ENCODE measurements at places on chromosomes 5 and 9.

GRCh38 chr9:137836831-137837241 is 40.7 kb upstream of the CACNA1B start:
- DNase-seq, result no peak

GRCh38 chr9:107710546-107710945 is 221.0 kb upstream of the KLF4 start:
- DNase-seq, result no peak

DNA sequence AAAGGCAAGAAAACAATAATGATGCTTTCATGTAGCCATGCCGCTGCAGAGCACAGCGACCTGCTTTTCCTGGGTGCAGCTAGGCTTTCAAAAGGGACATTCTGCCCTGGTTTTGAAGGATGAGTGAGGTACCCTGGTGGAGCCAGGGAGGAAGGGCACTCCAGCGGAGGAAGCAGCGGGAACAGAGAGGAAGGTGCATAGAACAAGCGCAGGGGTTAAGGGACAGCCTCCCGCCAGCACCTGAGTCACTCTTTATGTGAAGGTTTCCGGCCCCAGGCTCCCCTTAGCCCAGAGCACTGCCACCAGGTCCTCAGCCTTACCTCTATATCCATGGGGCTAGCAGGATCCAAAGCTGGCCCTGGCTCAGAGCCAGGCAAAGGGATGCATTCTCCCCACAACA is 221.1 kb downstream of the CDK5RAP2 start:
- no peak for DNase-seq

GRCh38 chr5:10451137-10451824 is 9.6 kb downstream of the ROPN1L start:
- DNase-seq, result peak; percentile 53

DNA sequence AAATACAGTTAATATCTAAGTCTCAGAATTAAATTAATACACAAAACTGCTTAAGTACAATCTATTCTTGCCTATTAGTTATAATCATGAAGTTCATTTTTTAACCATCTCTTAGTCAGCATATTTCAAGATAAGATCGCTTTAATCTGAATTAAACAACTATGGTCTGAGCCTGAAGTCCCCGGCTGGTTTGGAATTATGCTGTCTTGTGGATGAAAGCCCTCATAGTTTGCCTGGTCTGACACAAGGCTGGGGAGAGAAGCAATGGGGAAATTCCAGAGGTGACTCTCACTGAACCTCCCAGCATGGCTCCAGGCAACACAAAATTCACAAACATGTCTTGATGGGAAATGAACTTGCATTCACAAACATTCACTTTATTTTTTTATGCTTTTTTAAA is 28.0 kb upstream of the GRAMD2B start:
- DNase-seq, result no peak

DNA sequence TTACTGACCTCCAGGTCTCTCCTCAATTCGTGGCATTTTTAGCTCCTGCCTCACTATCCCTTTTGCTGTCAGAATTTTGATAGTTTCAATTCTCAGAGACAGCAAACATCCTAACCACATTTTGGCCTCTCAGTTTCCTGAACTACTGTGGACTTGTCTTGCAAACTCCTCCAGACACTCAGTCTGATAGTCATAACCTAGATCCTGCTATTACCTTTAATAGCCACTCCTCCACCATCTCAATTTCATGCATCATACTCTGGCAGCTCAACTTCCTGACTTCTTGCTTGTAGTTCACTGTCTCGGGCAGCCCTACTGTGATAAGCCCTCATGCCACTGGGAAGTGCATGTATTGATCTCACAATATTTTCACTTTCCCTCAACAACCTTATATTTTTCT is 481.8 kb upstream of the CDH18 start:
- no peak for DNase-seq

DNA sequence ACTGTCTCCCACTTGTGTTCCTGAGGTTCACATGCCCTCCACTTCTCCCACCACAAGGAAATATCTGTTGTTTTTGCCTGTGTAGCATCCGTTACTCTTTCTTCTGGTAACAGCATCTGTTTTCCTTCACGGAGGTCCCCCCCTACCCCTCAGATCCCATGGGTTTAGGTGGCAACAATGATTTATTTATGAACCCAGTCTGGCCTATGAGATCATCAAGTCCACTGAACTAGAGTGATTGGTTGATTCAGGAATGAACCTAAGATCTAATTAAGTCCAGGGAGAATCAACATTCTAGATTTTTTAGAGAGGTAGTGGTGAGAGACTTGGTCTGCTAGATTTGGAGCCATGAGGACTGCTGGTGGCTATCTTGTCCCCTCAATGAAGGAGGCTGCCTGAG is 166.8 kb downstream of the NR3C1 start:
- DNase-seq, result no peak

GRCh38 chr5:150167908-150168307 is 1.3 kb downstream of the CDX1 start:
- no peak for DNase-seq

DNA sequence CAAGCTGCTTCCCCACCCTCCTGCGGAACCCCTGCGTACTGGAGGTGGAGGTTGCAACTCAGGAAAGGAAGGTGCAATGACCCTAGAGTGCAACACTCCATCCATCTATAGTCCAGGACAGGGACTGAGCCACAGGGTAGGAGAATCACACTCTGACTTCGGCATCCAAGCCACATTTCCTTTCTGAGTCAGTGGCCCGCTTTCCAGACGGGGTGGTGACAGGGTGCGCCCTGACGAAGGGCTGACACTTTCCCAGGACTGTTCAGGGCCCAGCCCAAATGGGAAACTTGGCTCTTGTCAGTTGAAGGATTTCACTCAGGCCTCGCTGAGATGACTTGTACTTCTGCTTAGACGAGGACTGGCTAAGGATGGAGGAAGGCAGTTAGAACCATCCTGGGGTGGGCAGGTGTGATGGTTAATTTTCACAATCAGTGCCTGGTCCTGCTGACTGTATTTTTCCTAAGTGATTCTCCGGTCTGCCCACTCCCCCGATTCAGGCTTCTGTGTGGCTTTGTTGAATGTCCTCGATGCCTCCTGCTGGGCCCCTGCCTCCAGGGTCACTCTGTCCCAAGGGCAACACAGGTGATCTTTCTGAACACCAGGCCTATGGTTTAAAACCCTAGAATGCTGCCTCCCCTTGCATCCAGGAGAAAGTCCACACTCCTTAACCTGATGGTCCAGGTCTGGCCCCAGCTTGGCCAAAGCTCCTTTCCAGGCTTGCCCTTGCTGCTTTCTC is 228.1 kb downstream of the FSTL4 start:
- no peak for DNase-seq

- no peak for DNase-seq
These were observed 602 bp downstream of the CCNI2 start for GRCh38 chr5:132747616-132748440.

DNA sequence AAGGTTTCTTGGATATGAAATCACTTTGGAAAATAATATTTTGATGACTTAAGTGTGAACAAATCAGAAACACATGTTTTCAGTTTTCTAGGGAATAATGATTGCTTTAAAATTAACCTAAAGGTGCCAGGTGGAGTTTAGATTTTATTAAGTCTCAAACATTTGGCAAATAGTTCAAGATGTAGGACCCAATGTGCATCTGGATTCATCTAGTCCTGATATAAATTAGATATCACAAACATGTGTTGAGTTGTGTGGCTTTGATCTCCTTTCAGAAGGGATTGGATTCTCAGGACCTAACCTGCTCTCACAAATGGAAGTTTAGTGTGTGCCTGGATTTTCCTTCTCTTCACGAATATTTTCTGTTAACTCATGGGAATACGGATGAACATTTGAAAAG is 291.4 kb upstream of the ISL1 start:
- no peak for DNase-seq

- DNase-seq, result no peak
These were observed 29.2 kb downstream of the OSMR start for GRCh38 chr5:38874948-38875456.

GRCh38 chr9:14869671-14870070 is 40.6 kb downstream of the FREM1 start:
- no peak for DNase-seq

GRCh38 chr5:150527038-150527437 is 19.1 kb downstream of the NDST1 start:
- no peak for DNase-seq

GRCh38 chr5:73114044-73114688 is 6.2 kb upstream of the TMEM171 start:
- no peak for DNase-seq

DNA sequence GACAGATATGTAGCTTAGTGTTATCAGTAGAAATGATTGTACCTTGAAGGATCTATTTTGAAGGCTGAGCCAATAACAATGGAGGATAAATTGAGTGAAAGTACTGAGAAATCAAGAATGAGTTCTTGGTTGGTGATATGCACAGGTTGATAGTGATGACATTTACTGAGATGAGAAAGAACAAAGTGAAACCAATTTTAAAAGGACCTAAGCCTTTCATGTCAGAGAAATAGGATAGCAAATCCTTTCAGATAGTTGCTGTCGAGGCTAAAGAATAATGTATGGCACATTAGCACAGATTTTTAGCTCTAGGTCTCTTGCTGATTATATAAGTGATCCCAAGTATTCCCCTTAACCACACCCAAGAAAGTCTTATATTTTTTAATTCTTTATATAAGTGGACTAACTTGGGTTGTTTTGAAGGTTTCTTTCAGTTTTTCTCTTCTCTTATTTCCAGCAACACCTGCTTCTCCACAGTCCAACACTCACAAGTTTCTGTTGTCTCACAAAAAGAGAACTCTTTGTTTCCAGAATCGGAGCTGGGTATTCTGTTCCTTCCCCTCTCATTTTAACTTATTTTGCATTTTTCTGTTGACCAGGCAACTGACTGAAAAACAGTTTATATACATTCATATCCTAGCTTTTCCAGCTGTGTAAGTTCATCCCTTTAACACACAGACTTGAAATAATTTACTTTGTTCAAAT is 286.9 kb upstream of the ATP10B start:
- DNase-seq, result no peak

DNA sequence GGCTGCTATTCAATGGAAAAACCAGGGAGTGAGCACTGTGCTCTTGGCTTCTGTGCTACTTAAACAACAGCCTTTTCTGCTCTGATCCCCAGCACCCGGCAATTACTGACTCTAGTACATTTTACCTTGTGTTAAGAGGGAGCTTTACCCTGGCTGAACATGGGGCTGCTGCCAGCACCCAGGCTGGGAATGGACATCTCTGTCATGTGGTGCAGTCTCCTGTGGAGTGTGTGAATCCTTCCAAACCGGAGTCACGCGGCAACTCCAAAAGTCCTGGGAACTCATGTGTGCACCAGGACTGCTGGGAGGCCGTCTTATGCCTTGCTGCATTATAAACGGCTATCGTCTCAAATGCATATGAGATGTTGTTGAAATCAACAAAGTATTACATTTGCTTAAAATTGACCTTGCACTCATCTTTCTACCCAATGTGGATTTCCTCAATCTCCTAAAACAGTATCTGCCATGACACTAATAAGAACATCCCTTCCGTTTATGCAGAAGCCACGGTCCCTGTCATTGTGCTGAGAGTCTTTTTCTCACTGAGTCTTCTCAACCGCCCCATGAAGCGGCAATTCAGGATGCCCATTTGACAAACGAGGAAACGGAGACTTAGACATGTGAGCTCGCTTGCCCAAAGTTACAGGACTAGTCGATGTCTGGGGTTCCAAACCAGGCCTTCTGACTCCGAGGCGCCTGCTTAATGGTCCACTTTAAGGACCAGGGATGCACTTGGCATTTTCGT is 884 bp upstream of the GSN start:
- DNase-seq, result no peak

Measured in NCI-H1417 (cell line).